Astrocyte (in vitro differentiated cells and primary cell): ENCODE measurements at places on chromosomes 7 and 10.
A peak's percentile ranks its signal among the peaks of the same experiment; 100 is the strongest.

GRCh38 chr10:7046615-7047014 lies 364.2 kb downstream of the SFMBT2 start:
- H3K36me3 ChIP-seq, result no peaks in the 10 kb centered on the region
- H3K4me3 ChIP-seq, result no peak overlapping the region
- H3K4me1 ChIP-seq, result no peaks in the 10 kb centered on the region
- no peak for DNase-seq
- no peak overlapping the region for H3K27ac ChIP-seq
- H3K27me3 ChIP-seq, result peaks cover 2% of the 10 kb centered on the region

DNA sequence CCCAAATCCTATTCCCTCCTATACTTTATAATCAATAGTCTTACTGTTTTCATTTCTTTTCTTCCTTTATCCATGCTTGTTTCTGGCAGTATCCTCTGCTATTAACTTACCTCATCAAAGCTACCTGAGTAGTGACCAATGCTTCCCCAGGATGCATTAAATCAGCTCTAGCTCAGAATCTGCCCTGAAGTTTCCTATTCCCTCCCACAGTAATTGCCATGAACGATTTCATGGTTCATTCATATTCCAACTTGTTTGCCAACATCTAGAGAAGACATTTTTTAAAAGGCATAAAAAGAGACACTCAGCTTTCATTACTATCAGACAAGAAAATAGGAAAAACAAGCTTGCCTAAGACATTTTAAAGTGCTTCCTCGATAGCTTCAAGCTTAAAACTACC lies 42.3 kb downstream of the COA1 start:
- no peak overlapping the region for H3K4me3 ChIP-seq
- H3K36me3 ChIP-seq, result no peaks in the 10 kb centered on the region
- peak; percentile 45 for DNase-seq

GRCh38 chr10:93746844-93747284 lies 10.9 kb upstream of the LGI1 start:
- H3K36me3 ChIP-seq, result no peaks in the 10 kb centered on the region
- peak overlapping the region; percentile 73 for H3K27ac ChIP-seq
- no peak overlapping the region for H3K4me3 ChIP-seq
- no peaks in the 10 kb centered on the region for H3K27me3 ChIP-seq

- DNase-seq, result no peak
- no peaks in the 10 kb centered on the region for H3K4me1 ChIP-seq
Observed at GRCh38 chr7:26857506-26858240, 6.7 kb downstream of the SKAP2 start.

- no peak overlapping the region for H3K4me3 ChIP-seq
- DNase-seq, result peak; percentile 55
- no peak overlapping the region for H3K27ac ChIP-seq
- no peaks in the 10 kb centered on the region for H3K4me1 ChIP-seq
Observed at GRCh38 chr10:62651341-62651740, 153.2 kb upstream of the ADO start.

DNA sequence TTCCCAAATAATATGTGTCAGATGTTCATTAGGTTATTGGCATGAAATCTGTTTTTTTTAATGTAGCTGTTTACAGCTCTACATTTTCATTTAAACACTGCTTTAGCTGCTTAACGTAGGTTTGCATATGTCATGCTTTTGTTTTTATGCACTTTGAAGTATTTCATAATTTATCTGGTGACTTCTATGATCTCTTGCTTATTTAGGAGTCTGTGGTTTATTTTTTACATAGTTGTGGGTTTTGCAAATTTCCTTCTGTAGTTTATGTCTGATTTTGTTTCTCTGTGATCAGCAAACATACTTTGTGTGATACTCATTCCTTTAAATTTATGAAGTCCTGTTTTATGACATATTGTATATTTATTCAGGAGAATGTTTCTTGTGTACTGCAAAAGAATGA lies 606.5 kb upstream of the PFKP start:
- H3K27ac ChIP-seq, result no peak overlapping the region
- H3K4me3 ChIP-seq, result no peak overlapping the region
- H3K36me3 ChIP-seq, result no peaks in the 10 kb centered on the region
- H3K4me1 ChIP-seq, result no peaks in the 10 kb centered on the region
- DNase-seq, result peak; percentile 34

DNA sequence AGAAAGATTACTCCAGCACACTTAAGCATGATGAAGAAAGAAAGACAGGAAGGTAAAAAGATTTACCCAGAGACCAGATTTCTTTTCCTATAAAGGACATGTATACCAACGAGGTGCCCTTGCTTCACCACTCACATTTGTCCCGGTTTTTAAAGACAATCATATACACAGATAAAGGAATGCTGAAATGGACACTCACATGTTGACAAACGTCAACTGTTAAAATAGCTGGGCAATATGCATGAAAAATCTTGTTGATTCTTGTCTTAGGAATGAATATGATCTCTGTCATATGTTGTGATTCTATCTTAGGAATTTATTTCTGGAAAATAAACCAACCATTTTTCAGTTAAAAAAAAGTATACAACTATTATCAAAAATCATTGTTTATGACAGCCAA lies 158.2 kb downstream of the SRPK2 start:
- H3K4me1 ChIP-seq, result peaks cover 4% of the 10 kb centered on the region
- no peak overlapping the region for H3K27ac ChIP-seq
- H3K36me3 ChIP-seq, result no peaks in the 10 kb centered on the region
- DNase-seq, result no peak
- H3K4me3 ChIP-seq, result no peak overlapping the region
- H3K27me3 ChIP-seq, result no peaks in the 10 kb centered on the region

DNA sequence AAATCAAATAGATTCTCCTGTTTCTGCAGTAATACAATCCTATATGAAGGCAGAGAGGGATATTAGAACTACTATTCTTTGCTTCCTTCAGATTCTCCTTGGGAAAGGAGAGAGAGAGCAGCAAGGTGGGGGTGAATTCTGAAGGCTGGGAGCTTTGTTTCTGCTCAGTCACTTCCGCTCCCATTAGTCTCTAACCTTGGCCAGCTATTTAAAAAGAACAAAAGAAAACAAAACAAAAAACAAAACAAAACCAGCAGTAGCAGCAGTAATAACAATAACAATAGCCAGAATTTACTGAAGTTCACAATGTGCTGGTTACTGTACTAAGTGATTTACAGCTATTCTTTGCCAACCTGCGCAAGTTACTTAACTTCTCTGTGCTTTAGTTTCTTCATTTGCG lies 9.9 kb downstream of the GPR85 start:
- no peak overlapping the region for H3K4me3 ChIP-seq
- no peaks in the 10 kb centered on the region for H3K4me1 ChIP-seq
- DNase-seq, result no peak
- no peak overlapping the region for H3K27ac ChIP-seq
- no peaks in the 10 kb centered on the region for H3K36me3 ChIP-seq

GRCh38 chr10:132022241-132022640 lies 40.5 kb upstream of the BNIP3 start:
- no peak overlapping the region for H3K4me3 ChIP-seq
- no peaks in the 10 kb centered on the region for H3K4me1 ChIP-seq
- DNase-seq, result no peak
- H3K27me3 ChIP-seq, result peaks cover 6% of the 10 kb centered on the region

DNA sequence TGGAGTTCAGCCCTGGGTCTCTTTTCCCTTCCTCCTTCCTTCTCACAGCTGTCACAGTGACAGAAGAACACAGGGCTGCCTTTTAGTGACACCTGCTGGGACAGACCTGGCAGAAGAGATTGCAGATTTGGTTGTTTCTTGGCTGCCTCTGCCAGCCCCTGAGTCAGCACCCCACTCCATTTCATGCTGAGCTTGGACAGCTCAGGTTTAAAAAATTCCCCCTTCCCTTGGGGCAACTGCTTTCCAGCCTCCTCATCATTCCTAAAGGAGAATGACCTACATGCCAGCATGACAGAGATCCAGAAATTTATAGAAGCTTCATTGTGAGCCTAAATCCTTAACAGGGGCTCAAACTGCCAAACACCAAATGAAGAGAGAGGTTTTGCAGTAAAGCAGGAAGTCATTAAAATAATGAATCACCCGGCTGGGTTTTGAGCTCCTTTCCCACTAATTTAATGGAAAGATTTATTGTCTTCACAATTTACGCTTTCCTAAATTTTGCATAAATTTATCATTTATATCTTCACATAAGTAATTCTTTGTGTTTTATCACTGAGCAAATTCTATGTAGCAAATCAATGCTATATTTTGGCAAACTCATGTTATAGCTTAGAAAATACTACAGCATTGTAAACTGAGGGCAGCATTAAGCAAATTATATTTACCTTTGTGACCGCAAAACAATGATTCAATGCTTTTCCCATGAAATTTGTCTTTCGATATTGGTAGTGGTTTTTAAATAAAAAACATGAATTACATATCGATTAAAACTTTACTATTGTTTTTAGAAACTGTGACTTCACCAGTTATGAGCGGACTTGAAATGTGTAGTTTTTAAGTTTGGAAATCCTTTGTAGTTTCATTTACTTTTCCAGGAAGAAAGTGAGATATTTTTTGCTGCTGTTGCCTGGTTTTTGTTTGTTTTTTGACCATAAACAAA lies 399.5 kb upstream of the ANKRD30A start:
- DNase-seq, result peak; percentile 73
- H3K27ac ChIP-seq, result peak overlapping the region; percentile 15
- H3K4me3 ChIP-seq, result no peak overlapping the region
- H3K27me3 ChIP-seq, result no peaks in the 10 kb centered on the region
- H3K4me1 ChIP-seq, result peaks cover 12% of the 10 kb centered on the region

DNA sequence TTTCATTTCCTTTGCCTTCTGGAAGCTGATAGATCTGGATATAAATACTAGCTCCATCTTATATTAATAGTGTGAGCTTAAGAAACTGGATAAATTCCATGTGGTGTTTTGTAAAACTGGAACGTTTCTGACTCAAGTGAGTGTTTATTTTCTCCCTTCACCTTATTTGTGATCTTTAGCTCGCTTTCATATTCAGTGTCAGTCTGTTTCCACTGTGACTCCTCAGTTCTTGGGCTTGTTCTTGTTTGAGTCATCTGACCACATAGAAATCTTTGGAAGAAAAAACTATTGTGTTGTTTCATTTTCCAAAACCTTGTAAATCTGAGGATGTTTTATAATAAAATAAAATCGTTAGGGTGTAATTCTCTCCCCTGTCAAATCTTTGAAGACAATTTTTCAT lies 186.4 kb downstream of the POLR1F start:
- H3K36me3 ChIP-seq, result no peaks in the 10 kb centered on the region
- H3K4me3 ChIP-seq, result no peak overlapping the region
- DNase-seq, result peak; percentile 84
- H3K27me3 ChIP-seq, result no peaks in the 10 kb centered on the region

DNA sequence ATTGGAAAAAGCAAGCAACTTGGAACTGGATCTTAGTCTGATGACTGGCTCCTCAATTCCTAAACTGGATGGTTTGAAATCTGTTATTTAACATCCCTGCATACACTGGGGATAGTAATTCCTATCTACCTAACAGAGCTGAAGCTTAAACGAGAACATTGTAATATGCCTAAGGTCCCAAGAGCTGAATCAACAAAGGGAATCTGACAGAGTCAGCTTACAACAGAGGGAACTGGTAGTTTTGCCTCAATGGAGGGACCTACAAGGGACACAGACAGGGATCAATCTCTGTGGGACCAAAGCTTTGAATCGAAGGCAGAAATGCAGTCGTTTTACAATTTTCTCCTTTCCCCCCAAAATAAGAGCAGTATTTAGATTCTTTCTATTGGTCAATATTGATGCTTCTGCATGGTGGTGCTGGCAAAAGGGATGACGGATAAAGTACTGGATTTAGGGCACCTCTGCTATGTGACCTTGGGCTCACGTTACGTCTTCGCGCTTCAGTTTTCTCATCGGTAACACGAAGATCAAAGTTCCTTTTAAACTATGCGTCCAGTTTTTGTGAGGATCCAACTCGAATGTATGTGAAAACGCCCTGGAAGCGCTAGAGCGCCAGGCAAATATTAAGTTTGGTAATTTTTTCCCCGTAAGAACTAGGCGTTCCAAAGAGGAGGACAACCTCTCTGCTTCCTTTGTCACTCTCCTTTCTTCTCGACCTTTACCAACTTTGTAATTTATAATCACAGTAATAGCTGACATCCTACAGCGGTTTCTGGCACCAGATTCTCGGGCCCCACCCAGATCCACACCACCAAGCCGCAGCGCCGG lies 1.1 kb downstream of the ACTR1A start:
- no peaks in the 10 kb centered on the region for H3K27me3 ChIP-seq
- no peaks in the 10 kb centered on the region for H3K36me3 ChIP-seq
- peaks cover 7% of the 10 kb centered on the region for H3K4me1 ChIP-seq
- DNase-seq, result no peak
- H3K4me3 ChIP-seq, result peak overlapping the region; percentile 97
- H3K27ac ChIP-seq, result peak overlapping the region; percentile 74

DNA sequence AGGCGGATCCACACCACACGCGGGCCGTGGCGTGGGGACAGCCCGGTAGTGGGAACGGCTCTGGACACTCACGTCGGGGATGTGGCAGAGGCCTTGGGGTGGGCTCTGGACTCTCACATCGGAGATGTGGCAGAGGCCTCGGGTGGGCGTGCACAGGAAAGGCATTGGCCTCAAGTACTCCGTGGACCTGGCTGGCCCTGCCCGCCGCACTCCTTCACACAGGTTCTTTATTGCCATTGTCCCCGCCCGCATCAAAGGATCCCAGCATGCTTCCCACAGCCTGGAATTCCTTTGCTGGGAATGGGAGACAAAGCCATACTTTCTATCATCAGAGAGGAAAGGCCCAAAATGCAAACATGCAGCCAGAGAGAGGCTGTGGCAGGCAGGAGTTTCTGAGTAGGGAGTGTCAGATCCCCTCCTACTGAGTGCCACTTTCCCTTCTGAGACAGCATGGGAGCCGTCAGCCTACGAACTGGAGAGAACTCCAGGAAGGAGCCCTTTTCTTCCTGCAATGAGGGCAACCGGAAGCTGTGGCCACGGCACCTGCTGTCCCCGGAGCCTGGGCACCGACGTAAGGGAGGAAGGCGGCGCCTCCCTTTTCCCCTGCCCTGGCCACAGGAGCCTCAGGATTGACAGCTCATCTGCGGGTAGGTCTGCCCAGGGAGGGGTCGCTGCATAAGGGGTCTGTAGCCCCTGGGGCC lies 51.5 kb downstream of the RBM17 start:
- H3K4me1 ChIP-seq, result peaks cover 38% of the 10 kb centered on the region
- DNase-seq, result no peak
- no peak overlapping the region for H3K4me3 ChIP-seq
- H3K27me3 ChIP-seq, result peaks cover 5% of the 10 kb centered on the region

DNA sequence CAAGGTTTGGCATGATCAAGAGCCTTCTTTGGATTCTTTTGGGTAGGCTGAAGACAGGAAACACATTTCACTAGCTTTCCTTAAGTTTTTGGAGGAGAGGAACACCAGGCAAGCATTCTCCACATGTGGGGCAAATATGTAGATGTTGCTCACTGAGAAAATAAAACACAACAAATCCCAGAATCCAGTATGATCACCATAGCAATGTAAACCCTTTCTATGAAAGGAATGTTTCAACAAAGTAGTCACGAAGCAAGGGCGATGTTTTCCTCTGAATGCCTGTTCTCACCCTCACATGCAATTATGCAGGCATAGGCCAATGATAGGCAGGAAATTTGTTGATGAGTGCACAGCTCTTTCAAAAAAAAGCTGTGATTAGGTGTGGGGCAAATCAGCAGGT lies 20.5 kb upstream of the CEP41 start:
- H3K27me3 ChIP-seq, result no peaks in the 10 kb centered on the region
- H3K27ac ChIP-seq, result no peak overlapping the region
- H3K36me3 ChIP-seq, result no peaks in the 10 kb centered on the region
- H3K4me3 ChIP-seq, result no peak overlapping the region
